ENCODE measurements at places on chromosomes 3 and 15. TPM values are rescaled to one million over a fixed set of nuclear protein-coding genes. Genes with fewer than 3 reads are reported as not detected.

GRCh38 chr3:144487011-144487410 lies 515.4 kb downstream of the DIPK2A start:
- H3K27ac ChIP-seq = no peak overlapping the region
- no peaks in the 10 kb centered on the region for H3K4me1 ChIP-seq
- H3K36me3 ChIP-seq = no peaks in the 10 kb centered on the region

DNA sequence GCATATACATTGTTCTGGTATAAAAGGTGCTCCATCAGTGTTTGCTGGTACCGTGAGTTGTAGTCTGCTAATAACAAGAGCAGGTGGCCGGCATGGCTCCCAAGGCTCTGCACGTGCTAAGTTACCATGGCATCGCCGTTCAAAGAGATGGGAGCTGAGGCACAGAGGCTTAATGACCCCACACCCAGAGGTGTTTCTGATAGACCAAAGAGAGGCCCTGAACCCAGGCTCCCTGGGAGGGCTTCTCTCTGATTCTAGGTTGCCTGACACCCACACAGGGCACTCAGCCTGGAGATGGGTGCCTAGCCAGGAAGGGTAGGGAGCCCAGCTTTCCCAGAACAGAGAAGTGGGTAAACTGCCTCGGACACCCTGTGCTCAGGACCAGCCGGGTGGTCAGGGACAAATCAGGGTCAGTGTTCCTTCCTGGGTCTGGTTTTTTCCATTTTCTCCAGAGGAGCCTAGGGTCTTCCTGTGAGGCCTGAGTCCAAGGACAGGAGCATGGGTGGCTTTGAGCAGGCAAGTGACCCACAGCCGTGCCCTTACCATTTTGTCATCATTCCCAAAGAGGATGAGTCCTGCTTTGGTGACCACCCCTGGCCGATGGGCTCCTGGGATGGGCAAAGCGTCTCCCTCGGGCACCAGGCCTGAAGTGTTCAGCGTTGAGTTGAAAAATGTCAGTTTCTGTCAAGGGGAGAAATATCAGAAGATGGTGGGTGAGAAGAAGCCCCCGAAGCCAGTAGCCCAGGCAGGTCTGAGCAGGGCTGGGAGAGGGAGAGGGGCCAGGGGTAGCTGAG lies 27.3 kb downstream of the ALDH1L1 start:
- DNase-seq = peak; percentile 44
- no peak overlapping the region for H3K27ac ChIP-seq
- no peak overlapping the region for H3K4me3 ChIP-seq
- no peaks in the 10 kb centered on the region for H3K4me1 ChIP-seq
- H3K27me3 ChIP-seq = no peaks in the 10 kb centered on the region
- H3K36me3 ChIP-seq = no peaks in the 10 kb centered on the region

LIPH gene
- 0.47 TPM for total RNA-seq

NR1I2 gene
- total RNA-seq = not detected

- peak; percentile 63 for DNase-seq
- H3K4me3 ChIP-seq = no peak overlapping the region
- H3K27me3 ChIP-seq = no peaks in the 10 kb centered on the region
- H3K36me3 ChIP-seq = peaks cover 1% of the 10 kb centered on the region
These were observed 32.8 kb downstream of the ZNF589 start for GRCh38 chr3:48273594-48274211.

GOLGA6C gene
- total RNA-seq = not detected

DNA sequence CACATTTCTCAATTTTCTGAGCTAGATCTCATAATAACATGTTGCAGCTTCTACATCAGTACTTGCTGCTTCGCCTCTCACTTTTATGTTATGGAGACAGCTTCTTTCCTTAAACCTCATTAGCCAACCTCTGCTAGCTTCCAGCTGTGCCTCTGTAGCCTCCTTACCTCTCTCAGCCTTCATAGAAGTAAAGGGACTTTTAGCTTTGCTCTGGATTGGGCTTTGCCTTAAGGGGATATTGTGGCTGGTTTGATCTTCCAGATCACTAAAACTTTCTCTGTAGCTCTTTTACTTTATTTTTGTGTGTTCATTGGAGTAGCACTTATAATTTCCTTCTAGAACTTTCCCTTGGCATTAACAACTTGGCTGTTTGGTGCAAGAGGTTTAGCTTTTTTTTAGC lies 150.1 kb downstream of the ATG7 start:
- H3K4me1 ChIP-seq = no peaks in the 10 kb centered on the region
- H3K27ac ChIP-seq = no peak overlapping the region
- no peaks in the 10 kb centered on the region for H3K27me3 ChIP-seq
- DNase-seq = no peak
- no peaks in the 10 kb centered on the region for H3K36me3 ChIP-seq
- no peak overlapping the region for H3K4me3 ChIP-seq

DNA sequence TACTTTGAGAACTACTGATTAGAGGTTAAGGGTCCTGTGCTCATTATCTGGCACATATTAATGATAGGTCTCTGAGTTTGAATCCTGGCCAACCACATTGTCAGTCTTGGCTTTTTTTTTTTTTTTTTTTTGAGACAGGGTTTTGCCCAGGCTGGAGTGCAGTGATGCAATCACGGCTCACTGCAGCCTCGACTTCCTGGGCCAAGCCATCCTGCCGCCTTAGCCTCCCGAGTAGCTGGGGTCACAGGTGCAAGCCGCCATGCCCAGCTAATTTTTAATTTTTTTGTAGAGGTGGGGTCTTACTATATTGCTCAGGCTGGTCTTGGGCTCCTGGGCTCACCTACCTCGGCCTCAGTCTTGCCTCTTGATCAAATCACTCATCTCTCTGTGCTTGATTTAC lies 547 bp upstream of the PCCB start:
- peak overlapping the region; percentile 95 for H3K27ac ChIP-seq
- peak overlapping the region; percentile 78 for H3K4me3 ChIP-seq
- H3K27me3 ChIP-seq = no peaks in the 10 kb centered on the region
- H3K36me3 ChIP-seq = no peaks in the 10 kb centered on the region
- no peak for DNase-seq

DNA sequence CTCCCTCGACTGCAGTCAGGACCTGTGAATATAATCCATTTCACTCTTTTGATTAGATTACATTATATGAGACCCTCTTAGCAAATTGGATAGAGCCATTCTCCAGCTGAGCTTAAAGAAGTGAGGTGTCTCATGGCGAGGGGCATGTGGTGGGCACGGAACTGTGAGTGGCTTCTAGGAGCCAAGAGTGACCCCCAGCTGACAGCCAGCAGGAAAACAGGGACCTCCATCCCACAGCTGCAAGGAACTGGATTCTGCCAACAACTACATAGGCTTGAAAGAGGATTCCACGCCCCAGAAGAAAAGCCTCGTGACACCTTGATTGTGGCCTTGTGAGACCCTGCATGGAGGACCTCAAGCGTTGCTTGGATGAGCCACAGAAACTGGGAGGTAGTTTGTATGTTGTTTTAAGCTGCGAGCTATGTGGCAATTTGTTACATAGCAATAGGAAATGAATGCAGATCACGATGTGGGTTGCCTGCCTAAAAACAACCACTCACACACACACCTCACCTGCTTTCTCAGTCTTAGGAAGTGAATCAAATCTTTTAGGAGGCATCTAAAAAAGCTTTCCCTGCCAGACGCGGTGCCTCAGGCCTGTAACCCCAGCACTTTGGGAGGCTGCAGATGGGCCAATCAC lies 84.2 kb upstream of the BHLHE40 start:
- H3K4me1 ChIP-seq = peaks cover 5% of the 10 kb centered on the region
- no peaks in the 10 kb centered on the region for H3K27me3 ChIP-seq
- no peak overlapping the region for H3K4me3 ChIP-seq
- DNase-seq = no peak
- H3K27ac ChIP-seq = no peak overlapping the region

STX19 gene
- not detected for total RNA-seq

GRCh38 chr3:15280853-15281532 lies 51.4 kb downstream of the SH3BP5 start:
- no peak for DNase-seq
- no peak overlapping the region for H3K4me3 ChIP-seq
- no peaks in the 10 kb centered on the region for H3K36me3 ChIP-seq
- H3K27me3 ChIP-seq = no peaks in the 10 kb centered on the region

GRCh38 chr3:77449459-77450350 lies 409.8 kb downstream of the ROBO2 start:
- H3K27me3 ChIP-seq = no peaks in the 10 kb centered on the region
- H3K36me3 ChIP-seq = no peaks in the 10 kb centered on the region
- H3K4me3 ChIP-seq = no peak overlapping the region
- H3K27ac ChIP-seq = no peak overlapping the region

- DNase-seq = no peak
- H3K27me3 ChIP-seq = no peaks in the 10 kb centered on the region
- H3K27ac ChIP-seq = no peak overlapping the region
- H3K4me3 ChIP-seq = no peak overlapping the region
- no peaks in the 10 kb centered on the region for H3K36me3 ChIP-seq
These were observed 25.0 kb upstream of the RFTN1 start for GRCh38 chr3:16538507-16538906.

SLC24A5 gene
- not detected for total RNA-seq

- no peaks in the 10 kb centered on the region for H3K27me3 ChIP-seq
- no peaks in the 10 kb centered on the region for H3K36me3 ChIP-seq
- H3K27ac ChIP-seq = no peak overlapping the region
These were observed 160.5 kb downstream of the FNDC3B start for GRCh38 chr3:172199850-172200369.

DZIP1L gene
- total RNA-seq = 4.6 TPM

DNA sequence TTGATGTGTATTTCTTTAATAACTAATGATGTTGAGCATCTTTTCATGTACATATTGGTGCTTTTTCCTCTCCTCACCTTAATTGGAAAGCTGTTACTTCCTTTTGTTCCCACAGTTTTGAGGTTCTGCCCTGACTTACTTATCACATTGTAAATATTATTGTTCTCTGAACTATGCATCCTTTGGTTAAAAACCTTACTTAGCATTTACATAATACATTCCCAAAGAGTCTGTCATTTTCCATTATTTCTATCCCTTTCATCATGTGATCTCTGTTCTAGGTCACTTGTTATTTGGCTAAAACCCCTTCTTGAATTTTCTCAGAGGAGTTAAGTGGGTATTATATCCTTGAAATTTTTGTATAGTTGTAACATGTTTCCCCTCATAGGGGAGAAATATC lies 33.0 kb downstream of the SLC12A6 start:
- no peak overlapping the region for H3K27ac ChIP-seq
- DNase-seq = no peak
- H3K36me3 ChIP-seq = no peaks in the 10 kb centered on the region
- H3K4me3 ChIP-seq = no peak overlapping the region
- H3K27me3 ChIP-seq = no peaks in the 10 kb centered on the region

GRCh38 chr3:46888705-46889104 lies 11.2 kb downstream of the PTH1R start:
- no peaks in the 10 kb centered on the region for H3K27me3 ChIP-seq
- peaks cover 23% of the 10 kb centered on the region for H3K4me1 ChIP-seq
- H3K4me3 ChIP-seq = no peak overlapping the region
- H3K27ac ChIP-seq = no peak overlapping the region
- H3K36me3 ChIP-seq = no peaks in the 10 kb centered on the region
- DNase-seq = no peak

DNA sequence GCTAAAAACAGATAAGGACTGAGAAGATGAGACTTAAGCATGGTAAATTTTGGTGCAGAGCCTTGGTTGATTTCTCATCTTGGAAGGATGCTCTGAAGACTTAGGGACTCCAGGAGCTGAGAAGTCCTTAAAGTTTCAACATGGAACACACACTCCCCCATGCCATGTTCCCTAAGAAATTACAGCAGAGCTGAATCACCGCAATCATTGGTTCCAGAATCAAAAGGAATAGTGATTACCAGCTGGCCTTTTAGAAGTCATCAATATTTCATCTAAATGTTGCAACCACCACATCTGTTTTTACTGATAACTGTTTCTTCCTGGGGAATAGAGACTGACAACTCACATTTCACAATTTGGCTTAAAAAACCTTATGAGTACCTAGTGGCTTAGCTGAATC lies 229.3 kb downstream of the MINAR1 start:
- no peaks in the 10 kb centered on the region for H3K36me3 ChIP-seq
- no peaks in the 10 kb centered on the region for H3K4me1 ChIP-seq
- H3K27ac ChIP-seq = no peak overlapping the region
- no peaks in the 10 kb centered on the region for H3K27me3 ChIP-seq
- H3K4me3 ChIP-seq = no peak overlapping the region

DNA sequence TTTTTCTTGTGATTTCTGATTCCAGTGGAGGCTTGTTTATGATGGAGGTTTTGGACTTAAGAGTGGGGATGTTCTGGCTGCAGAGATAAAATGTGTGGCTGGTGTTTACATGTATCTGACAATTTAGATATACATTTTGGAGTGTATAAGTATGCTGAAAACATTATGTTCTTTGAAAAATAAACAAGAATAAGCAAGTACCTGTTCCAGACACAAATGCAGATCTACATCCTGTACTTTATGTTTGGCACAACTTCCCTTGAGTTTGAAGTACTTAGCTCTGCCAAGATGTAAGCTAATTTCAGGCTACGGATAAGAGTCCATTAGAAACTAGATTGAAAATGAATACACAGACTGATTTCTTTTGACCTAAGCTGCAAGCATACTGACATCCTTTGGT lies 277.2 kb downstream of the CHST2 start:
- no peak for DNase-seq
- H3K27me3 ChIP-seq = no peaks in the 10 kb centered on the region
- H3K4me3 ChIP-seq = no peak overlapping the region
- no peaks in the 10 kb centered on the region for H3K36me3 ChIP-seq
- H3K4me1 ChIP-seq = no peaks in the 10 kb centered on the region
- no peak overlapping the region for H3K27ac ChIP-seq

HCN4 gene
- 45.3 TPM for total RNA-seq

- H3K36me3 ChIP-seq = no peaks in the 10 kb centered on the region
- no peak for DNase-seq
- H3K27me3 ChIP-seq = no peaks in the 10 kb centered on the region
- H3K4me1 ChIP-seq = peaks cover 23% of the 10 kb centered on the region
These were observed 92.0 kb downstream of the SNRK start for GRCh38 chr3:43378066-43378935.

- DNase-seq = no peak
- no peaks in the 10 kb centered on the region for H3K4me1 ChIP-seq
- H3K4me3 ChIP-seq = no peak overlapping the region
- no peaks in the 10 kb centered on the region for H3K27me3 ChIP-seq
- no peaks in the 10 kb centered on the region for H3K36me3 ChIP-seq
- no peak overlapping the region for H3K27ac ChIP-seq
These were observed 245.1 kb downstream of the ADAMTS17 start for GRCh38 chr15:100096700-100097099.

GRCh38 chr15:100106732-100107131 lies 235.0 kb downstream of the ADAMTS17 start:
- H3K27ac ChIP-seq = no peak overlapping the region
- H3K27me3 ChIP-seq = no peaks in the 10 kb centered on the region
- peak; percentile 57 for DNase-seq
- H3K36me3 ChIP-seq = no peaks in the 10 kb centered on the region

ARGFX gene
- total RNA-seq = not detected

DNA sequence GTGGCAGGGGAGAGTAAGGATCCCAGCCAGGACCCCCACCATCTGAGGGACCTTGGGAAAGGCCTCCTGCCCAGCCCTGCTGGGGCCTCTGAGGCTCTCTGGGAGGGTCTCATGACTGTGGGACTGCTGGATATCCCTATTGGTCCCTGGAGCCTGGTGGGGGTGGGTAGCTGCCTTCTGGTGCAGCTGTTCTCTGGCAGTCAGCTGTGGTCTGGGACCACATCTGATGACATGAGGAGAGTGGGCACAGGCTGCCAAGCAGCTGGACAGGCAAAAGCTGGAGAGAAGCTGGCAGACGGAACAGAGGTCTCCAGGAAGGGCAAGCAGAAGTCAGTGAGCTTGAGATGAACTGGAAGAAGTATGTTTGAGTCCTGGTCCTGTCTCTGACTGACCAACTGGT lies 22.4 kb downstream of the PLEKHO2 start:
- no peak overlapping the region for H3K27ac ChIP-seq
- no peak for DNase-seq
- H3K36me3 ChIP-seq = peaks cover 55% of the 10 kb centered on the region
- H3K4me1 ChIP-seq = peaks cover 12% of the 10 kb centered on the region

SLC22A14 gene
- total RNA-seq = not detected

Measured in right atrium auricular region (tissue), 2 donors.